GM23248 (cell line): ENCODE measurements at places on chromosomes 16 and 17. TPM values are rescaled to one million over a fixed set of nuclear protein-coding genes. Genes with fewer than 3 reads are reported as not detected.
A peak's percentile ranks its signal among the peaks of the same experiment; 100 is the strongest.

DNA sequence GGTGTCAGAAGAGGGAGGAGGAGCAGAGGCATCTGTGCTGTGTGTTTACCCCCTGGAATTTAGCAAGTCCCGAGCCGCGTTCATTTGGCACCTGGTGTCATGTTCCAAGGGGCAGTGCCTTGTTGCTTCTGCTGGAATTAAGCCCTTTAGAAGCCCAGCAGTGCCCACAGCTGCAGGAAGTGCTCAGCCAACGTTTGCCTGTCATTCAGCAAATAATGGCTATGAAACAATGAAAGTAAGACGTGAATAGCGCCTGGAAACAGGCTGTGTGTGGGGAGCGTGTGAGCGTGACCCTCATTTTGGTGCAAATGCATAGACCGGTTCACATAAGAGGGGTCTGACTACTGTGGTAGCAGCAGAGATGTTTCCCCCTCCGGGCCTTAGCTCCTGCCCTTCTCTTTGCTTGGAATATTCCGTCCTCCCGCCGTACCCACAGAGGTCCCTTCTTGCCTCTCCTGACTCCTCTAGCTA is 5.8 kb upstream of the ATP2C2 start:
- no peak for DNase-seq

Gene RND2
- 0.18 and 0.30 TPM in 2 replicates for polyA plus RNA-seq

DNA sequence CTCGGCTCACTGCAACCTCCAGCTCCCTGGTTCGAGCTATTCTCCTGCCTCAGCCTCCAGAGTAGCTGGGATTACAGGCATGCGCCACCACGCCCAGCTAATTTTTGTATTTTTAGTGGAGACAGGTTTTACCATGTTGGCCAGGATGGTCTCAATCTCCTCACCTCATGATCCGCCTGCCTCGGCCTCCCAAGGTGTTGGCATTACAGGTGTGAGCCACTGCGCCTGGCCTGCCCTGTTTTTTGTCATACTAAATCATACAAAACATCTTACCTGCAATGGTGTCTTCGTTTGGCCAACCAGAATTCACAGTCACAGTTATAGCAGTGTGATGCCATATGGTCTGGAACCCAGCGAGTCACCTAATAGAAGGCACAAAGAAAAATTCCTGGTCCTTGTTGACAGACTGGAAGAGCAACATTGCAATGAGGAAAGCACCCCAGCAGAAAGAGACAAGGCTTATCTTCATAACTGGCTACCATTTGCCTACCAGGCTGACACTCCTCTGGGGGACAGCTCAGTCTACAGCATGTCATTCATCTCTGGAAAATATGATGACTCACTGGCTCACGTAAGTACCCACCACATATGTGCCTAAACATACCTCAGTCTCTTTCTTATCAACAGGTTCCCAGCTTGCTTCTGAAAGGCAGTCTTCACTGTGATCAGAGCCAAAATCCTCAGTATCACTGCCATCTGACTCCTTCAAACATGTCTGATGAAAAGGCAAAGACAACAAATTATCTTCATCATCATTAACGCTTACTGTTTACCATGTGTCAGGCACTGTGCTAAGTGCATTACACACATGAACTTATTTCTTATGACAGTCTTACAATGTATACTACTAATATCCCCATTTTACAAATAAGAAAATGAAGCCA is 4.3 kb upstream of the HSF5 start:
- DNase-seq = no peak

DNA sequence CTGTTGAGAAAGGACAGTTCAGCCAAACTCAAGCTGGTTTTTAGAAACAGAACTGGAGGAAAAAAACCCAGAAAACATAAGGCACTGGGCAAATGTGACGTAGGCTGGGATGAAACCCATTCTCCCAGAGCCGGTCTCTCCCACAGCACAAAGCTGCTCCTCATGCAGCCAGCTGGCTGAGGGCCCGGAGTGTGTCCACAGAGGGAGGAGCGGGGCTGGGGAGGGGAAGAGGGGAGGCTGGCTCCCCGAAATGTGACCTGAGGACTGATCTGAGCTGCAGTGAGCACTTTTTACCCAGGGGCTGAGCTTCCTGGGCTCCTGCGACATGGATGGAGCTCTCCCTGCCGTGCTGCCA is 20.8 kb downstream of the FOXF1 start:
- no peak for DNase-seq

- DNase-seq = peak; percentile 5
Observed at GRCh38 chr16:23635958-23636357, 5.2 kb downstream of the PALB2 start.

DNA sequence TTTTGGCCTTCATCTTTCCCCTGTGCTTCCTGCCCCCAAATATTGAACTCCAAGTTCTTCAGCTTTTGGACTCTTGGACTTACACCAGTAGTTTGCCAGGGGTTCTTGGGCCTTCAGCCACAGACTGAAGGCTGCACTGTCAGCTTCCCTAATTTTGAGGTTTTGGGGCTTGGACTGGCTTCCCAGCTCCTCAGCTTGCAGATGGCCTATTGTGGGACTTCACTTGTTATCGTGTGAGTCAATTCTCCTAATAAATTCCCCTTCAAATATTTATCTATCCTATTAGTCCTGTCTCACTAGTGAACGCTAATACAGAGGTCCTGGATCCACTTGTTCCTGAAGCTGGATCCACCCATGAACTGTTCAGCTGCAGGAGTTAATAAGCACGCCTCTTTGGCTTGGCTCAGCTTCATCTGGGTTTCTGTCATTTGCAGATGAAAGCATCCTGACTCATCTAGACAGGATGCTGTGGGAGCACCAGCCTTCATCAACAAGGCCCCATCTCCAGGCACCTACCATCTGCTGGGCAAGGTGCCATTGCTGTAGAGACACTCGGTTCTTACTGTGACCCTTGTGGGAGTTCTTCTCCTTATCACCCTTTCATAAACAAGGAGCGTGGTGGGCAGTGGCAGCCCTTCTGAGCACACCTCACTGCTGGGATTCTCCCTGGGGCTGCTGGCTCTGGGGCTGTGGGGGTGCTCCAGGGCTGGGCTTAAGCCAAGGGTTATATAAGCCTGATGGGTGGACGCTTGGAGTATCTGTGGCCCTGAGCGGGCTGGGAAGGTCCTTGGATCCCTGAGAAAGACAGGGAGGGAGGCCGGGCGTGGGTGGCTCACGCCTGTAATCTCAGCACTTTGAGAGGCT is 23.1 kb downstream of the LAT start:
- DNase-seq = peak; percentile 86

- peak; percentile 52 for DNase-seq
Observed at GRCh38 chr16:57564571-57565270, 22.3 kb downstream of the ADGRG5 start.

DNA sequence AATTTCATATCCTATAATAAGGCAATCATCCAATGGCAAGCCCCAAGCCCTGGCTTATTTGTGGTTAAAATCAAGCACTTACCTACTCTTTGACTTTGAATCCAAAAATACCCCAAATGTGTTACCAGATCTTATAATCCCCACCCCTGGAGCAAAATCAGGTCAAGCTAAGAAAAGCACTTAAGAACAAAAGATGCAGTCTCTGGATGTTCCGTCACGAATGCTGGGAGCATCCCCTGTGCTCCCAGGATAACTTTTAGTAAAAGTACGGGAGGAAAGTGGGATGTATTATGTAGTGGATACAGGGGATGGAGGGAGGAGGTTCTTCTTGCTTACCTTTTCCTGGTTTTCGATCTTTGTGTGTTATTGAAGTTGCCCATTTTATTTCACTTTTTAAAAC is 29.5 kb downstream of the SHISA9 start:
- no peak for DNase-seq
